Bone marrow (tissue), 2 donors: ENCODE measurements at places on chromosomes 5 and 9.
A peak's percentile ranks its signal among the peaks of the same experiment; 100 is the strongest.

- DNase-seq = no peak
Measured at GRCh38 chr9:5832071-5832537, 813 bp downstream of the ERMP1 start.

GRCh38 chr5:57552033-57552432, 69.4 kb upstream of the ACTBL2 start:
- no peak for DNase-seq

DNA sequence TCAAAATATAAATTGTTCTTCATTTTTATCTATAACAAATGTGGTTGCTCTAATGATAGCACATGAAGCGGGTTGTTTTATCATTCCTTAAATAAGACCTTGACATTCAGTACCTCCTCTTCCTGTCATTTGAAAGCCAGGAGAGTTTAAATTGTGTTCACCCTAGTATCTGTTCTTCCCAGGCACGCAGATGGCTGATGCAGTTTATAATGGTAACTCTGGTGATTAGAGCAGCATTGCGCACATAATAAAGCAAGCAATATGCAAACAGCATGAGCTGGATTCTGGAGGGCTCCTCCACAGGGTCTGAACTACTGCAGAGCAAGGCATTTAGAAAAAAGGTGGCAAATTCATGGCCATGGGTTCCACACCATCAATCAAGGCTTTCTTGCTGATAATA, 307.8 kb downstream of the ENC1 start:
- DNase-seq = no peak

DNA sequence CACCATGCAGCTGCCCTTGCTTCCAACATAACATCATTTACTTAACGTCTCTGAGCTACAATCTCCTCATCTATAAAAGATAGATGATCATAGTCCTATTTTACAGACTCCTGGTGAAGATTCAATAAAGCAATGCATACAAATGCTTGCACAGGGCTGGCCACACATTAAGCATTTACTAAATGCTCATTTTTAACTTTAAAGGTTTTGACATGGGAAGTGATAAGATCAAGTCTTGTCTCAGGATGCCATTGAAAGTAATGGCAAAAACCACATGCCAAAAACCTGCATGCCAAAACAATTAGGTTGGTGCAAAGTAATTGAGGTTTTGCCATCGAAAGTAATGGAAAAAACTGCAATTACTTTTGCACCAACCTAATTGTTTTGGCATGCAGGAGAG, 181.2 kb upstream of the ADRA1B start:
- no peak for DNase-seq

DNA sequence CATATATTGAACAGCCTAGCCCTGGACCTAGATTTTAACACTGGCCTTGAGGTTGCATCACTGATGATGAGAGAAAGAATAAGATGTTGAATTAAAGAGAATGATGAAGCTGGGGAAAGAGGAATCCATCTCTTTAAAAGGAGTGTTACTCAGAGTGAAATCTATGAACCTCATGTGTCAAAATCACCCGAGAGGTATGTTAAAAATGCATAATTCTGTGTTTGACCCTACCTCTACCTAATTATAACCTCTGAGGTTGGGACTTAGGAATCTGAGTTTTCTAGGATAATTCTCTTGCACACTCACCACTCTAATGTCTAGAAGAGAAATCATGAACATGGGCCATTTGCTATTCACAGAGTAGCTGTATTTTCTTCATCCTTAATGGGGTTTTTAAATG, 479.4 kb downstream of the ENC1 start:
- DNase-seq = no peak

GRCh38 chr5:176590035-176590717, 19.8 kb downstream of the GPRIN1 start:
- DNase-seq = no peak

DNA sequence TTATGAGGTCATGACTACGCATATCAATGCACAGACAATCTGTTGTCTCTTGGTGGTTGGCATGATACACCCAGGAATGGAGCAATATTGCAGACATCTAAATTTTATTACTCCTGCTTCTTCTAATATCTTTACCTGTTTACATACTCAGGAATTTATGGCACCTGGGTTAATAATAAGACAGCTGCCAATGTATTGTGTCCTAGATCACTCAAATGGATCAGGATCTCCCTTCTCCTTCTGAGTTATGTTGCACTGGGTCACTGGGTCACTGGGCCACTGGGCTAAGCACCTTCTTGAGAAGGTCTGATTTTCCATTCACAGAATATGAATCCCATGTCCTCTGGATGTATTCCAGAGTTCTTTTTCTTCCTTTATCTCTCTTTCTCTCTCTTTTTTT, 41.8 kb downstream of the CCL28 start:
- DNase-seq = no peak

DNA sequence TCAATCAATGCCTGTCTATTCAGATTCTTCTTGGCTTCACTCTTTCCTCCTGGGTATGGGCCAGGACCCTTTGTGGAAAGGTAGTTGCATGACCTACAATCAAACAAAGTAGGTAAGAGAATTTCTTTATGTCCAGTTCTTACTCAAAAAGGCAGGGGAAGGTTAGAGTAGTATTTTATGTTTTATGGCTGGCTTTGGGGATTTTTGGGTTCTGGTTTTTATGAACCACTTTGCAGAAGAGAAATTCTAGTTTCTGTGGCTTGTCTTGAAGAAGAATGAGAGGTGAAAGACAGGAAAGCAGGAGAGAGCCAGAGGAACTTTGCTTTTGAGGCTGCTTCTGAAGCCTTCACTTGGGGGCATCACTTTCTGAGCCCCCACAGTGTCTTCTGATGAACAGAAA, 14.7 kb upstream of the CRHBP start:
- no peak for DNase-seq

DNA sequence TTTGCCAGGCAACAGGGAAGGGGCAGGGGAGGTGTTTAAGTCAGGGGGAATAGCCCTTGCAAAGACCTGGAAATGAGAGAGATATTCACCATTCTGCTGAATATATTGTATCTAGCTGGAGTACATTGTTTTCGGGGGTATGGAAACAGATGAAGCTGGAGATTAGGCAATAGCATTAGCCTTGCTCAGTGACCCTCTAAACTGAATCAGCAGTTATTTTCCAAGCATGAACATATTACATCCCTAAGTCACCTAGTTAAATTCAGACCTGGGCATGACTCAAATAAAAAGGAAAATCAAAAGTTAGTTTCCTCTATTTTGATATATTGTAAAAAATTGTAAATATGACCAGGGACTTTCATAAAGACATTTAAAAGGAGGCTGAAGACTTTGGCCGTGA, 544.6 kb upstream of the TRPC7 start:
- DNase-seq = no peak

- no peak for DNase-seq
Measured at GRCh38 chr5:27083449-27084415, 45.3 kb upstream of the CDH9 start.

GRCh38 chr5:175478008-175478383, 364 bp upstream of the SFXN1 start:
- DNase-seq = no peak

DNA sequence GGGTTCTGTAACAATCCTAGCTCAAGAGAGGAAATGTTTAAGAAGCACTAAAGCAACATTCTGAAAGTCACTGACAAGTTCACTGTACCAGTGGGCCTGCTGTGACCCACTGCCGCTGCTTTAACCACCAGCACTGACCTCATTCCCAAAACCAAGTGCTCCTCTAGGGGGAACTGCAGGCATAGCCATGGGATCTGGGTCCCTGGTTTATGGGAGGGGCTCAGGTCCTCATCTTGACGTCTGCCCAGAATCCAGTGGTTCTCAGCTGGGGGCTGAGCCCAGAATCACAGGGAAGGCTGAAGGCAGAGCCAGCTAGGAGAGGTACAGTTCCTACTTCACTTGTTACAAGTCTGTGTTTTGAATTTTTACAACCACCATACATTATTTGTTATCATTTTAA, 36.1 kb upstream of the SLC2A8 start:
- DNase-seq = no peak

GRCh38 chr9:15873573-15874177, 320.8 kb downstream of the CCDC171 start:
- no peak for DNase-seq

GRCh38 chr5:78500871-78501270, 140.5 kb downstream of the SCAMP1 start:
- DNase-seq = no peak

DNA sequence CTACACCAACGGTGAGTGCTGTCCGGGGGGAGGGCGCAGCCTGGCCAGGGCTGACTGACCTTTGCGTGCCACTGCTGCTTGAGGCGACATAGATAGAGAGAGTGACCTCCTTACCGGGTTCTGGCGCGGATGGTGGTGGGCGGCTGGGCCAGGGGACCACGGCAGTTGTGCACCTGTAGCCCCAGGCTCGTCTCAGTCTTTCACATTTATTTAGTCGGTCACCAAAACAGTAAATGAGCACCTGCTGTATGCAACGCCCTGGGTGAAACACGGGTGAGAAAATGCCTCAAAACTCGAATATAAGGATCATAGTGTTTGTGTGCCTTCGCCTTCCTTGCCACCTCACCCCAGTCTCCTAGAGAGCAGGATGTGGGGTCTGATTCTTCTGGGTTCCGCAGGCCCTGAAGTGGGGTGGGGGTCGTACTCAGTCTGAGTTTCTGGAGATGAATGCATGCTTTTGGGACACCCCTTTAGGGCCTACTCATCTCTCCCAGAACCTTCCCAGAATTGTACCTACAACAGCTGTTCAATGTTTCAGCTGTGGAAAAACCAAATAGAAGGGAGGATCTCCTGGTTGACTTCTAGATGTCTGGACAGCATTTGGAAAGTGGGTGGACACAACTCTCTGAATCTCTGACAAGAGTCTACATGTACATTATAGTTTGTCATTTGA, 714 bp downstream of the SEC24A start:
- no peak for DNase-seq

GRCh38 chr9:111944241-111944866, 47.7 kb downstream of the UGCG start:
- DNase-seq = no peak

DNA sequence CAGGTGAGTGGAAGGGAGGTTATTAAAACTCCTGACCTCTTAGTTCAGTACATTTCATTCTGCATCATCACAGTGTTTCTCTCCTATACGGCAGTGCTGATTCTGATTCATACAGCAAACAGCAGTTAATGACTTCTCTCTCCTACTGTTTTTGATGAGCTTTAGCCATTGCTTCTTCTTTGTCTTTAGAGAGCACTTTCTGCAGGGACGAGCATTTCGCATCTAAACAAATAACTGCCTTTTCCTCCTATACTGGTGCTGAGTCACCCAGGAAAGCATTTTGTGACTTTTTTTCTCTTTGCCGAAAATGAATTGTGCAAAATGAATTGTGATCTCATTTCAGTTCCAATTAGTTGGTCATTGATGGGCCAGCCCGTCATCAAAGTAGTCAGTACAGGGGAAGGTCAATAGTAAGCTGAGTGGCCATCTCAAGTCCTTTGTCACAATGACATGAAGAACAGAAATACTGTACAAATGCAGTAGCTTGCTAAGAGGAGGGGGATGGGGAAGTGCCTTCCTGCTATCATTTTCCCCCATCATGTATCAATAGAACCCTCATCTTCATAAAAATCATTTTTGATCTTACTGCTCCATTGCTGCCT, 98.5 kb downstream of the INSYN2B start:
- no peak for DNase-seq

- no peak for DNase-seq
Measured at GRCh38 chr5:8695902-8696845, 827.2 kb downstream of the MTRR start.

GRCh38 chr9:89154651-89155336, 23.8 kb downstream of the SHC3 start:
- DNase-seq = peak; percentile 3

DNA sequence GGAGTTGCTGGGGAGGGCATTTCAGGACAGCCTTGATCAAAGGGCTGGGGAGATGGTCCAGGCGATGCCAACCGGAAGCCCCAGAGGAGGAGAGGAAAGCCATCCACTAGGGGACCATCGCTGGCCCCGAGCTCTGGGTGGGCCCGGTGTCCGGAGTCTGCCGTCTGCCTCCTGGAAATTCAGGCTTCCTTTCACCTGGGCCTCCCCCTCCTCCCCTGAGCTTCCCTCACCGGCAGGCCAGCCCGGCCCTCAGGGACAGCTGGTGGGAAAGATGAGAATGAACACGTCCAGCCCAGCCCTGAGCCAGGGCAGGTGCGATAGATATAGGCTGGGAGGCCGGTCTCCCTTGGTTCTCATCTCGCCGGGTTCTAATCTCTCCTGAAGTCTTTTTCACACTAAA, 17.2 kb downstream of the IRX4 start:
- DNase-seq = no peak

- DNase-seq = no peak
Measured at GRCh38 chr9:91834740-91835139, 115.3 kb downstream of the ROR2 start.

GRCh38 chr5:179403426-179404147, 58.3 kb upstream of the ADAMTS2 start:
- DNase-seq = no peak

- no peak for DNase-seq
Measured at GRCh38 chr5:112555691-112556090, 136.6 kb upstream of the EPB41L4A start.

DNA sequence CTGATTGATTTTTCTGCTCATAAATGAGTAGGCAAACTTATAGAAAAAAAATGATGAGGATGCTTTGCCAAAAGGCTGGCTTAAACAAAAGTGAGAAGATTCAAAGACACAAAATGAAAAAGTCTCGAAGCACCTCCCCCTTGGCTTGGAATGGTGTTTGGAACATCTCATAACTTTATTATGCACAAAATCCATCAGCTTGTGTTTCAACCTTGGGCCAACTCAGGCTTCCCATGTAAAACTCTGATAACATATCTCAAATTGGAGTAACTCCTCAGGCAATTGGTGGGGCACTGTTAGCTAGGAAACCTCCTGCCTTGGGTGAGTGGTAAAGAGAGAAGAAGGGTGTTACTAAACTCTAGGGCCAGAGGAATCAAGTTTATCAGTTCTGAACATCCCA, 176.3 kb downstream of the KIAA0825 start:
- no peak for DNase-seq

DNA sequence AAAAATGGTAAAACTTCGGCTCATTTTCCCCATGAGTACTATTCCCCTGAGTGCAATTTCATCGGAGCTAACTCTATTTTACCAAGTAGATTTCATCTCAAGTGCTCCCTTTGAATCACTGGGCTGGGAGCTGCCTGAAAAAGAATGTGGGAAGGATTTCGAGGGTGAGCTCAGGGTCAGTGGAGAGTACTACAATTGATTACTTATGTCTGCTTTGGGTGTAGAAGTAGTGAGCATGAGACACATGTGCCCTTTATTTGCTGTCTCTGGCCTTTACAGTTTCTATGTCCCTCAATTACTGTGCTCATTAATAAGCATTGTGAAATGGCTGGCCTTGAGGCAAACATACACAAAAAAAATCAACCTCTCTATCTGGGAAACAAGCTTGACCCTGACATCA, 172.7 kb upstream of the RFX3 start:
- DNase-seq = no peak

DNA sequence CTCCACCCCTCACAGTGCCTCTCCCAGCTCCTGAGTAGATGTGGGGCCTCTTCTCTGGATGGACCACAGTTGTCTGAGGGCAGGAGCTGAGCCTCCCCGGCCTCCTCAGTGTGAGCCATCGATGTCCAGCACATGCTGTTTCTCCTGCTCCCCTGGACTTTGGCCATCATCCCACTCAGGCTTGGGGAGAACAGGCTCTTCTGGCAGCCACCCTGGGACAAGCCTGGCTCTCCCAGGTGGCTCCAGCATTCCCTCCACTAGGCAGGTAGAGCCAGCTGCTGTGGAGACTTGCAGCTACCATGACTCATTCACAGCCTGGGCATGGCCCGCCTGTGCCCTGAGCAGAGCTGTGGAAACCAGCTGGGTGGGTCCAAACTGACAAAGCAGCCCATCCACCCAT, 77.0 kb downstream of the CSNK1A1 start:
- no peak for DNase-seq
